Activated CD4-positive, alpha-beta T cell treated with anti-CD3 and anti-CD28 coated beads, Interleukin-2, Interleukin-6, amounts not matched to agents 100 ng/mL and 50 ng/mL, durations not matched to agents 16 hours and 8 hours (primary cell): ENCODE measurements at places on chromosomes 7 and 10.

DNA sequence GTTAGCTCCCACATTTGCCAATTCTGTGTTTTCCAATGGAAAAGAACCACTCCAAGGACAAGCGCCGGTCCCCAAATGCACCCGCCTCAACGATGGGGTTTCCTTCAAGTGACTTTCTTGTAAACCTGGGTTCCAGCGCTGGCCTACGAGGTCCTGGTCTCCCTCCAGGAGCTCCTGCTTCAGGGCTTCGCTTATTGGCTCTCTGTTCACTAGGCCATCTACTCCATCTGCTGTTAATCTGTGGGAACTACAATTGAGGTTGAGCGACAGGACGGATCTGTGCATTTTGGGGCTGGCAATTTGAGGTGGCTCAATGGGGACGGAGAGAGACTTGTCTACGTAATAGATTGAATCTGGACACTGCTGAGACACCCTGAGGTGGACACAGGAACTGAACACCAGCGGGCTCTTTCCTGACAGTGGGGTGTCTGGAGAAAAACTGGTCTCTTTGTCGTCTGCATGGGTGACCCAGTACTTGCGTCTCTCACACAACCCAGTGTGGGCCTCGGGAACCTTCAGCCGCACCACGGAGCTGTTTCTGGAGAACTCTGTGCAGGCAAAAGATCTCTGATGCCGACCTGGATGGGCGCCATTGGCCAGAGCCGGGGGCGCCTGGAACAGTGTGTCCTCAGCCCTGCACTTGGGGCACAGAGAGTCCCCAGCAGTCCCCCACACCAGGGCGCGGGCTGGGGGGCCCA, 115.9 kb upstream of the ADAM12 start:
- DNase-seq = peak; percentile 32

GRCh38 chr7:131097662-131098376, 229.9 kb upstream of the MKLN1 start:
- DNase-seq = peak; percentile 65

- DNase-seq = no peak
Measured at GRCh38 chr10:24425151-24425550, 216.2 kb downstream of the KIAA1217 start.

DNA sequence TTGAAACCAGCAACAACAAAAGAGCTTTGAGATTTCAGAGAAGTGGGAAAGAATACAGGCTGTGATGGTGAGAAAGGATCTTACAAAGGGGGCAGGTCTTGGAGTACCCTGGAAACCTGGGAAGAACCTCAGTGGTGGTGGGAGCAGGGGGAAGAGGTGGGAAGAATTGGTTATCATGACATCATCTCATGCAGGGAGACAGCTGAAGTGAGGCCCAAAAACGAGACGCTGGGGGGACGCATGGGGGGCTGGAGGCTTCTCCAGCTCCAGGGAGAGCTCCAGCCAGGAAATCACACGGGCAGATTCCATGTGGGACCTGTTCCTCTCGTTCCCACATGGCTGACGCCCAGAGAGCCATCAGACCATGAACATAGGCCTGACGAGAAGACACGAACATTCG, 177.3 kb upstream of the RNF32 start:
- DNase-seq = no peak

DNA sequence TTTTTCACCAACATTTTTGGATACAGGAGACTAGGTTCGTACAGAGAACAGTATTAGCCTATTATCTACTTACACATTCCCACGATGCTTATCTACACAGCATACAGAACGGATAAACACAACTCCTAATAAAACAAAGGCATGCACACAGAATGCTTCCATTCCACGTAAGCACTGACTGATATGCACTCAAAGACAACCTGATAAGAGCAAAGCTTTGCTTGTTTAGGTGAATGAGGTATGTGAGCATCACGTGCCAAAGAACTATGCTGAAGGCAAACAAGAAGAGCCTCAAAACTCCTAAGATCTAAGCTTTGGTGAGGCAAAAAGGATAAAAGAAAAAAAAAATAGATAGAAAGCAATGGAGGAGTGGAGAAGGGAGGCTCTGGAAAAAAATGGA, 413.5 kb upstream of the LRRN3 start:
- no peak for DNase-seq

DNA sequence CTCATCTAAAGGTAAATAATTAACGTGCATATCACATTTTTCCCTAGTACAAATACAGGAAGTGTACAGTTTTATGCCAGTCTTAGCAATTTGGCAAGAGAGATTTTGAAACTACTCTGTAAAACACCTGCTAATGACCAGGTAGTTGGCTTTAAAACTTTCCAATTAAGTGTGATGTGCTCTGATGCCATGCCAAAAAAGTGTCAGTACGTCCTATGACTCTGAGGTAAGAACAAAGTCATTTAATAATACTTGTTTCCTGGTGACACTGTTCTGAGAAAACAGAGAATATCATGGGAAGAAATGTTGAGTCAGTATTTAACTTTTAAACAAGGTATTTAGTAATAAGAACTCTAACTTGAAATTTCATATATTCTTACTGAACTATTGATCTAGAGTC, 9.6 kb downstream of the PDZD8 start:
- peak; percentile 30 for DNase-seq

- no peak for DNase-seq
Measured at GRCh38 chr10:100970914-100971811, 1.9 kb downstream of the SEMA4G start.
